ENCODE measurements at places on chromosomes 4 and X. TPM values are rescaled to one million over a fixed set of nuclear protein-coding genes. Genes with fewer than 3 reads are reported as not detected.

Gene PAGE4
- total RNA-seq, result not detected

Gene MSL3
- 19.6 TPM for total RNA-seq

Gene CPE
- total RNA-seq, result 3.4 TPM

Gene CYTL1
- not detected for total RNA-seq

Gene RASGEF1B
- 0.53 TPM for total RNA-seq

Gene CT45A1
- total RNA-seq, result not detected

Gene RTL3
- not detected for total RNA-seq

Gene SCOC
- 72.4 TPM for total RNA-seq

Gene BST1
- total RNA-seq, result 1.7 TPM

Gene PAPSS1
- 55.7 TPM for total RNA-seq

Gene TLR2
- total RNA-seq, result 9.9 TPM

Gene ARX
- total RNA-seq, result not detected

Gene RS1
- total RNA-seq, result not detected

Gene GRID2
- not detected for total RNA-seq

Gene SLC10A4
- total RNA-seq, result not detected

Gene CYBB
- total RNA-seq, result not detected

Gene TCEAL6
- total RNA-seq, result not detected

Gene CTAG1B
- total RNA-seq, result not detected

Gene RENBP
- total RNA-seq, result not detected

Gene PAGE5
- not detected for total RNA-seq

Gene GYPE
- not detected for total RNA-seq

Gene SCML2
- 0.62 TPM for total RNA-seq

Gene TMEM31
- not detected for total RNA-seq

Gene GJB1
- not detected for total RNA-seq

Gene CDKL2
- 0.46 TPM for total RNA-seq

Gene SPANXN5
- not detected for total RNA-seq

Gene SOX3
- total RNA-seq, result not detected

Gene CYSLTR1
- total RNA-seq, result not detected

Gene SERPINA7
- not detected for total RNA-seq

Gene C4orf51
- not detected for total RNA-seq

Gene NKX3-2
- total RNA-seq, result 0.04 TPM

Gene MCTS1
- total RNA-seq, result 61.2 TPM
